Right forelimb (tissue), 1 donor: ENCODE measurements at places on chromosomes 1 and 21.
A peak's percentile ranks its signal among the peaks of the same experiment; 100 is the strongest.

DNA sequence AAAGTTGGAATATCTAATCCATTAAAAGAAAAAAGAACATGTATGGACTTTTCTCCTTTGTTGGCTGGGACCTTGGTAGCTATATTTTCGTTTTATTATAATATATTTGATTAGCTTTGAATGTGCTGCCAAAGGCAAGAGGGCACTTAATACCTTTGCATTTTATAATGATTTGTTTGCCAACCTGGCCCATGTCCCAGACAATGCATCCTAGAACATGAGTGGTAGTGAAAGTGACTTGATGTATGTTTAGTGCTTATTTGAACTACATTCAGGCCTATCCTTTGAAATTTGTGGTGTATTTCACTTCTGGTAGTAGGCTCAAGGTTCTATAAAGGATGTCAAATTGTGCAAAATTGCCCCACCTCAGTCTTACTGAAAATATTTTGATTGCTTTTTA lies 25.9 kb downstream of the CACHD1 start:
- DNase-seq: no peak

DNA sequence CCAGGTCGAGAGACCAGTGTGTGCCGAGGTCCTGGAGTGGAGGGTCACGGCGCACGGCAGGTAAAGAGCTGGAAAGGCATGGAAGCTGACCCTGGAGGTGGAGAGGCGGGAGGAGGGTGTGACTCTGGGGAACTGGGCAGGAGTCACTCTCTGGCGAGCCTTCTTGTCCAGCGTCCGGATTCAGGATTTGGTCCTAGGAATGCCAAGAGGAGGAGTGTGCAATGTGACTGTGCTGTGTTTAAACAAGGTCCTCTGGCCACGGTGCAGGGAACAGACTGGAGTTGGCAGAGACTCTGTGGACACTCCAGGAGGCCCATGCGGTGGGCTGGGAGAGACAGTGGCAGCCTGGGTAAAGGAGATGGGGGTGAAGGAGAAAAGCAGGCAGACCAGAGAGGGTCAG lies 64.2 kb upstream of the CASZ1 start:
- DNase-seq: no peak

DNA sequence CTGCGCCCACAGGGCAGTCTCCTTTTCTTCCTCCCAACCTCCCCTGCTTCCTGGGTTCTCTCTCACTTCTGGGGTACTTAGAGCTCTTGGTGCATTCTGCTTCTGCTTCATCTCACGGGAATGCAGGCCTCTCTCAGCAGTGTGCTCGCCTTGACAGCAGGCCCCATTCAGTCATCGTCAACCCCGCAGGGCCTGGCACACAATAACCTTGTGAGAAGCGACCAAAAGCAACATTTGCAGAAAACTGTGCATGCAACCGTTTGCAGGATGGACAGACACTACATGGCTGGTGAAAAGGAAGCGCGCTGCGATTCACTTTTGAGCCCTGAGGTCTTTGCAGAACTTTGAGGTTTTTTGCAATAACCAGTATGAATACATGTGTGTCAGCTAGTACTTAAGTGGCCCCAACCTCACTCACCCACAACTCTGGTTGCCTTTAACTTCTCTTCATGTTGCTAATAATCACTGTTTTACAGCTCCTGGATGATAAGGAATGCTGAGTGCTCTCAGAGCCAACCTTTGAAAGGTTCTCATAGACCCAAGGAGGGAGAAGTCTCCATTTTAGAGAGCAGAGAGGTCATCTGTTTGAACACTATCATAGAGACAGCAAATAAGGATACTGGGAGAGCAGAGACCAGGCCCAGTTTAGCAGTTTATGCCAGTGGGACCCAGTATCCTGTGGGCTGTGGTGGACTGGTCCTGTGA lies 2.5 kb upstream of the CD160 start:
- DNase-seq: no peak

DNA sequence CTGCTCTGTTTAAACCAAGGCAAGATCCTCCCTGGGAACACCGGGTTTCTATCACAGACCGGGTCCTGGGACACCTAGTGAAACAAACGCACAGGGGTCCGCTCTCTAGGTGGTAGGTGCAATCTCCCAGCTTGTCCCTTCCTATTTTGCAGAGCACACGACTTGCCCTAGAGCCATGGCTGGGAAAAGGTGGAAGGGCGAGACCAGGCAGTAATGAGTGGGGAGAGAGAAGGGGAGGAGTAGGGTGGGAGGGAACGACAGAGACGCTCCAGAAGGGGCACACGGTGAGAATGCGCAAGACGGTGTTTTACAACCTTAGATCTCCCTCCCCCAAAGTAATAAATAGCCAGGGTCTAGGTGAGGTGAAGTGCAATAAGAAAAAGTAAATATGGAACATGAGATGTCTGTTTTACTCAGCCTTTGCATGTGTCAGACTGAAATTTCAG lies 9.3 kb upstream of the ARHGAP29 start:
- no peak for DNase-seq

GRCh38 chr1:166811691-166812090 lies 27.6 kb upstream of the POGK start:
- no peak for DNase-seq

GRCh38 chr21:44398499-44398898 lies 45.1 kb downstream of the TRPM2 start:
- DNase-seq: no peak

- DNase-seq: no peak
These were observed 36.5 kb downstream of the ARHGEF10L start for GRCh38 chr1:17575797-17576518.

DNA sequence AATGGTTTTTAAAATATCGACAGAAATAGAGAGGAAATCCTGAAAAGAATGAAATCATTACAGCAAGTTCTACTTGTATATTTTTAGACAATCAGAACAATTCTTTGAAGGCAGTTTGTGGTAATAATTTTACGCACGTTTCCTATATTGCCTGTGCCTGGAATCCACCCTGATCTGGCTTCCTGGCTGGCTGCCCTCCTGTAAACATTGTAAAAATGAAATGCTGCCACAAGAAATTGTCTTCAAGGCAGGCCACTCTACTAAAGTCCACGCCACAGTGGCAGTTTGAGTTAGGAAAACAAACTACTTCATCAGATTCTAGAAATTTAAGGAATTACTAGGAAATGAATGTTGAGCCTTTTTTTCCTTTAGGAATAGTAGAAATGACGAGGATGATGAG lies 454.5 kb upstream of the NR5A2 start:
- no peak for DNase-seq

- DNase-seq: no peak
These were observed 62.6 kb downstream of the COP1 start for GRCh38 chr1:176144526-176144925.

- no peak for DNase-seq
These were observed 6.1 kb upstream of the ADORA1 start for GRCh38 chr1:203121186-203122015.

GRCh38 chr1:156122519-156123355 lies 8.2 kb downstream of the LMNA start:
- peak; percentile 85 for DNase-seq

DNA sequence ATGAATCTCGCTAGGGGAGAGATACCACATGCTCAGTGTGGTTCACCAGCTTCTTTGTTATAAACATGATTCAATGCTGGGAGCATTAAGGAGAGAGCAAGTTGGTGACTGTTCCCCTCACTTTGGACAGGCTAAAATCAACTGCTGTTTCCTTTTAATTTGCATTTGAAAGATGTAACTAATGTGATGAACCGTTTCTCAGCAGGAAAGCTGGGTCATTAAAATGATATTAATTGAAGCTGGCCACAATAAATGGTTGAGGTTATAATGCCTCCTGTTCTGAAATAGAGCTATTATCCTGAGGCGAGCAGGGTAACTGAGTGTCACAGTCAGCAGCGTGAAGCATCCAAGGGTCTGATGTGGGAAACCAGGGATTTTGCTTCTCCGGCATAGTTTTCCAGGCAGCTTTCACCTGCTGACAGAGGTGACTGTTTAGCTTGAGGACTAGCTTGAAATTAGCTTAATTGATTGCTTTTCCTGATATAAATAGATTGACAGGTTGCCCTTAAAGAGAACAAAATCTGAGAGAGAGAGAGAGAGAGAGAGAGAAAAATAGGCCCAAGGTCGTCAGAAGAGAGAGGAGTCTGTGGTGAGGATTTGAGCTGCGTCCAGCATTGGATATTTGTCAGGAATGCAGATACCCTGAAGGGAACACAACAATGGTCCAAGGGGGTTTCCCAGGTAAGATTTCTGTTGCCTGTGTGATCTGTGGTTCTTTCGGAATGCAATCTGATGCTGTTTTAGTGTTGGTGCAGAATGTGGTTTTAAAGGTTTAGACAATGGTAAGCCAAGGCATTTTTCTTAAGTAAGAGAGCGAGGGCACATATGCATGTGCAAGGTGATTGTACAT lies 209.7 kb downstream of the PATJ start:
- no peak for DNase-seq

- DNase-seq: peak; percentile 4
These were observed 152.9 kb downstream of the ACTL8 start for GRCh38 chr1:17907999-17908398.

DNA sequence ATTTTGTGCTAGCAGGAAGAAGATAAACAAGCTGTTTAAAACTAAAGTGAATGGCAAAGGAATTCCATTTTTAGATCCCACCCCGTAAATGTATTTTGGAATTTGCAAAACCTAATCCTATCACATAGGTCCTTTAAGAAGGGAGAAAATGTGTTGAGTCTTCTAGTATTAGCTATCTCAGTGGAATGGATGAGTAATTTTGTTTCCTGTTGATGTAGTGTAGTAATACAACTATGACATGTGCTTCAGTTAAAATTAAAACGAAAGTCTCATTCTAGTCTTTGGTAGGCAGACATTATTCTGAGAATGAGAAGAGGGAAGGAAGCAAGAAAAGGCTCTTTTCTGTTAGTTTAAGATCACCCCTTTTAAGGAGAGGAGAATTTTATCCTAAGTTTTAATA lies 265.9 kb upstream of the C1orf105 start:
- no peak for DNase-seq

- DNase-seq: peak; percentile 41
These were observed 1.0 kb downstream of the PDXK start for GRCh38 chr21:43719748-43720538.

GRCh38 chr1:245946905-245947304 lies 560.2 kb downstream of the SMYD3 start:
- DNase-seq: no peak

GRCh38 chr1:15014516-15014915 lies 139.0 kb upstream of the TMEM51 start:
- DNase-seq: no peak

- no peak for DNase-seq
These were observed 7.0 kb downstream of the TCHH start for GRCh38 chr1:152107984-152108881.

- DNase-seq: no peak
These were observed 21.6 kb upstream of the GPR137B start for GRCh38 chr1:236120721-236121153.

- no peak for DNase-seq
These were observed 35.9 kb downstream of the VPS26C start for GRCh38 chr21:37231249-37231645.

- no peak for DNase-seq
These were observed 2.9 kb upstream of the PIGR start for GRCh38 chr1:206949208-206949607.

GRCh38 chr1:189206617-189207016 lies 1271.0 kb downstream of the BRINP3 start:
- DNase-seq: no peak

GRCh38 chr1:3705341-3705950 lies 46.8 kb upstream of the CCDC27 start:
- DNase-seq: no peak

- no peak for DNase-seq
These were observed 88.1 kb upstream of the HIVEP3 start for GRCh38 chr1:42006836-42007235.

- DNase-seq: no peak
These were observed 60.1 kb upstream of the PTGS2 start for GRCh38 chr1:186740324-186740723.

DNA sequence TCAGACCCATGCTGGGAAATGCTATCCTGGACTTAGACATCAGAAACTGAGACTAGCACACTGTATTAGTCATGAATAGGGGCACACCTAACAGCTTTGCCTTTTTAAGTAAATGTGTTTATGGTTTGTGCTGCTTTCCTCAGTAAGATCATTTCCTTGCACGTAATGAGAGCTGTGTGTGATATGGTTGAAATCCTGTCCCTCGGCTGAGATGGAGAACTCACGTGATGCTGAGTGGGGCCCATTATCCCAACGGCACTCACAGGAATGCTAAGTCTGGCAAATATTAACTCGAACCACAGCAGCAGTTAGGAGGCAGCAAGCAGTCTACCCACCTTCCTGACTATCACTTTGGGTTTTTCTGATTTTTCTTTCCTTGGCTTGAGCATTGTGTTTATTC lies 38.2 kb downstream of the BCL9 start:
- DNase-seq: peak; percentile 45

GRCh38 chr1:116570358-116571214 lies at the start of gene CD58:
TSS of gene CD58 (minus strand) at chr1:116571026. CDS start at chr1:116570972, 54 bp downstream.
- DNase-seq: peak; percentile 90

DNA sequence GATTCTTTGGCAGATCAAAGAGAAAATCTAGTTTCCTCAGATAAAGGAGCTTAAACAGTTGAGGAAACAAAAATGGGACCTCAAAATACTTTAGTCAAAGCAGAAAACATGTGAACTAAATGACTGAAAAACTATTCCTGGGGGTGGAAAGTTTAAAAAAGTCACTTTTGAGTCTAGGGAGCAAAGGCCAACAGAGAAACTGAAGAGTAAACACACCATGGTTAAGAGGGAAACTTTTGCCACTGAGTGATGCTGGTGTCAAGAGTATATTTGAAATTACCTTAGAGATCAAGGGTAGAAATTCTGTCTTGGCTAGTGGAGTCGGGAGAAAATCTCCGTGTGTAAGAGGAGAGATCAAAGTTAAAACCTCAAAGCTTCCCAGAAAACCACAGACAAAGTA lies 501.2 kb upstream of the ADGRL4 start:
- DNase-seq: no peak

DNA sequence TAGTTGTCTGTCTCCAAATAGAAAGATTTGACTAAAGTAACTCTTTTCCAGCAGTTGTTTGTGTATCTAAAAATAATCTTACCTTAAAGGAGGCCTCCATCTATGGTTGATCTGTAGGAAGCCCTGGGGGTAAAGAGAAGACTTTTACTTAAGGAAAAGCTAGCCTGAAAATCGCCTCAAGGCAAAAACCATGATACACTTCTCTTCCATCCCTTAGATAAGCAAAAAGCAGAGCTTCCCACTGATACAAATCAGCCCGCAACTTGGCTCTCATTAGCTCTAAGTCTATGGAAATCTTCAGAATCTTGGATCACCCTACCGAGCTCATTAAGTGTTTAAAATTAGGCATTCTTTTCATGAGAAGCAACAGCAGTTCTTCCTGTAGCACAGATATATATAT lies 576.9 kb upstream of the PTBP2 start:
- DNase-seq: no peak

- DNase-seq: no peak
These were observed 41.1 kb upstream of the TNFRSF1B start for GRCh38 chr1:12125422-12126355.
